Nucleus accumbens (tissue), 56 donors: ENCODE measurements at places on chromosomes 6 and 20.

DNA sequence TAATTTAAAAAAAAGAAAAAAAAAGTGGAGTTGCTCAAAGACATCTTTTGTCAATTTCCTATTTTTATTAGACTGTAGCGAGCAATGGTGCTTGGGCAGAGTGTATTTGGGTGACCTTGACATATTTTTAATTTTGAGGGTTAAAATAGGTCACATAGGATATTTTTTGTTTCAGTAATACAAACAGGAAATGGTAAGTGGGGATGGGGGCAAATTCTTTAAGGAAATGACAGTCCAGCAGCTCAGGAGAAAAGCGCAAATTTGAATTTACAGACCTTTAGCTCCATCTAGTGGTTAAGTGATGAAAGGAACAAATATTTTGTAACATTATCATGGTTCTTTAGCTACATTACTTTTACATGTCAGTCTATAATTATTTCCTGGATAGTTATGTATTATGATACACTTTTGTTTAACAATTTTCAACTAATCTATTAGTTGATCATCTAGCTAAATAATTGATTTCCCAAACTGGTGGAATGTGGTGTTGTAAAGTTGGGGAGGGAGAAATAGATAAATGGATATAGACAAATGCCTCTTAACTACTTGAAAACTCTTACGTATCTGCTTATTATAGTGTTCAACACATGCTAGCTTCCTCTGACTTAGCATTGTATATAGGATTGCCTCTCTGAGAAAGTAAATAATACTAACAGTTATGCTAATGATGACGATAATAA is 10.0 kb downstream of the CITED2 start:
- no peak for DNase-seq

GRCh38 chr20:52621401-52621800 is 350.8 kb upstream of the TSHZ2 start:
- no peak for DNase-seq

DNA sequence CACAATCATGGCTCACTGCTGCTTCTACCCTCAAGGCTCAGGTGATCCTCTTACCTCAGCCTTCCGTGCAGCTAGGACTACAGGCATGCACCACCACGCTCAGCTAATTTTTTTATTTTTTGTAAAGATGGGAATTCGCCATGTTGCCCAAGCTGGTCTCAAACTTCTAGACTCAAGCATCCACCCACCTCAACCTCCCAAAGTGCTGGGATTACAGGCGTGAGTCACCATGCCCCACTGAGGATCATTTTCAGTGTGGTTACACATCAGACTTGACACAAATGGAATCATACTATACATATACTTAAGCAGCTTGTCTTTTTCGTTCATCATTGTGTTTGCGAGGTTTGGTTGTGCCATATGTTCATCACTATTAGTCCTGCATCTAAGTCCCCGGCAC is 26.6 kb downstream of the ZC3H12D start:
- DNase-seq = no peak

- no peak for DNase-seq
Observed at GRCh38 chr20:37971561-37972127, 61.6 kb downstream of the TTI1 start.

GRCh38 chr20:46835418-46835817 is 59.2 kb upstream of the EYA2 start:
- DNase-seq = no peak

DNA sequence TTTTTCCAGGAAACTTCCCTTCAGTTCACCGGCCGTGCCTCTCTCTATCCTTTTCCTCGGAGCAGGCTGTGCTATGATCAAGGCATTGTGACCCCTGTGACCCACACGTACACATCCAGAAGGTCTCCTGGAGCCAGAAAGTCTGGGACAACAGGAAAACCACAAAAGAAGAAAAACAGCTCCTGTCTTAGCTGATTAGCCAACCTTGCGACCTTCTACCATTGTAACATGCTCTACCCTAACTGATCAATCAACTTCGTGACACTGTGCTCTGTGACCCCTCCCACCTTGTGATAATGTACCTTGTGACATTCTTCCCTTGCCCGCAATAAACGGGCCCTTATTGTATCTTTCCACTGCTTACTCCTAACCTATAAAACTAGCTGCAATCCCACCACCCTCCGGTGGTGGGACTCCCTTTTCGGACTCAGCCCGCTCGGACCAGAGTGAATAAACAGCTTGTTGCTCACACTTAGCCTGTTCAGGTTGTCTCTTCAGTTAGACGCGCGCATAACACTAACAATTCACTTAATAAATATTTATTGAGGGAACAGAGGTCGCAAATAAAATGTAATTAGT is 24.2 kb downstream of the ZNF311 start:
- DNase-seq = no peak

GRCh38 chr20:63664143-63664851 is 6.2 kb downstream of the RTEL1 start:
- no peak for DNase-seq

GRCh38 chr6:161226009-161226964 is 47.6 kb downstream of the AGPAT4 start:
- DNase-seq = no peak

DNA sequence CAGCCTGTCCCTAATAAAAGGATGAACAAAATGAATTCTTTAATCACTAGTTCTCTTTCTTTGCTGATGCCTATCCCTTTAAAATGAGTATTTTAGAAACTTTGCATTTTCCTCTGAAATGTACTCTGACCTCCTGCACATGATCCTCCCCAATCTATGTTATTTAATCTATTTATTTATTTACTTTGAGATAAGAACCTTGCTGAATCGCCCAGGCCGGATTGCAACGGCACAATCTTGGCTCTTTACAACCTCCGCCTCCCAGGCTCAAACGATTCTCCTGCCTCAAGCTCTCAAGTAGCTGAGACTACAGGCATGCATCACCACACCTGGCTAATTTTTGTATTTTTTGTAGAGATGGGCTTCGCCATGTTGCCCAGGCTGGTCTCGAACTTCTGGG is 27.9 kb downstream of the ADTRP start:
- no peak for DNase-seq

DNA sequence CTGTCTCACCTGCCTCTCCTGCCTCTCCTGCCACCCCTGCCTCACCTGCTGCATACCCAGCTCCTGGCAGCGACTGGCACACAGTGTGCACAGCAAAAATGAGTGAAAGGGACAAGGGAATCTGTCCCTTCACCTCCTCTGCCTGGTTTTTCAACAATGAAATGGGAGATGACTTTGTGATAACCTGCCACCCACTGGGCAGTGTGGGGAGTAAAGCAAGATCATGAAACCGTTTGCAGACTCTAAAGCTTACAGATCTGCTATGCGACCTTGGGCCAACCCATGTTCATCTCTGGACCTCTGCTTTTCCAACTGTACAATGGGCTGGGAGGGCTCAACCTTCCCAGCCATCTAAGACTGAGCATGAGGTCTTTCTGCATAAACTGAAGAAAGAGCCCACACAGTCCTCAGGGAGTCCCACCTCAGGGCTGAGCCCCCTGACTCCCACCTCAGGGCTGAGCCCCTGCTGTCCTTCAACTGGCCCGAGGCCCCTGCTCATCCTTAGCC is 81.1 kb downstream of the RIPOR3 start:
- no peak for DNase-seq

- DNase-seq = no peak
Observed at GRCh38 chr20:57079031-57080005, 187.1 kb downstream of the BMP7 start.

DNA sequence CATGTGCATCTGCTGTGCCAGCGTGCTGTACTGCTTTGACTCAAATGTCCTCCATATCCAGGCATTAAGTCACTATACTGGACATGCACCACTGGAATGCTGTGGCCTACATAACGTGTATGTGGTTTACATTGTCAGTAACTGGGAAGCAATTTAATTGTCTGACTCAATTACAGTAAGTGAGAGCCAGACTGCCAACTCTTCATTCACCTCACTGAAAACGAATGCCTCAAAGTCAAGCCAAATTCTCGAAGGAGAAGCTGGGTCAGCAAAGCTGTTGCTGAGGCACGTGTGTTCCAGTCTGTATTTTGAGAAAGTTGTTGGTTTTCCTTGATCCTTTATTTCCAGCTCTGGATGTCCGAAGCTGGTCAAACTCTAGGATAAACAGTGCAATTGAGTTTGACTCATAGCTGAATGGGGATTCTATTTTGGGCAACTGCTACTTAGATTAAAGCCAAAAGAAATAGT is 534.3 kb downstream of the COL12A1 start:
- DNase-seq = no peak

DNA sequence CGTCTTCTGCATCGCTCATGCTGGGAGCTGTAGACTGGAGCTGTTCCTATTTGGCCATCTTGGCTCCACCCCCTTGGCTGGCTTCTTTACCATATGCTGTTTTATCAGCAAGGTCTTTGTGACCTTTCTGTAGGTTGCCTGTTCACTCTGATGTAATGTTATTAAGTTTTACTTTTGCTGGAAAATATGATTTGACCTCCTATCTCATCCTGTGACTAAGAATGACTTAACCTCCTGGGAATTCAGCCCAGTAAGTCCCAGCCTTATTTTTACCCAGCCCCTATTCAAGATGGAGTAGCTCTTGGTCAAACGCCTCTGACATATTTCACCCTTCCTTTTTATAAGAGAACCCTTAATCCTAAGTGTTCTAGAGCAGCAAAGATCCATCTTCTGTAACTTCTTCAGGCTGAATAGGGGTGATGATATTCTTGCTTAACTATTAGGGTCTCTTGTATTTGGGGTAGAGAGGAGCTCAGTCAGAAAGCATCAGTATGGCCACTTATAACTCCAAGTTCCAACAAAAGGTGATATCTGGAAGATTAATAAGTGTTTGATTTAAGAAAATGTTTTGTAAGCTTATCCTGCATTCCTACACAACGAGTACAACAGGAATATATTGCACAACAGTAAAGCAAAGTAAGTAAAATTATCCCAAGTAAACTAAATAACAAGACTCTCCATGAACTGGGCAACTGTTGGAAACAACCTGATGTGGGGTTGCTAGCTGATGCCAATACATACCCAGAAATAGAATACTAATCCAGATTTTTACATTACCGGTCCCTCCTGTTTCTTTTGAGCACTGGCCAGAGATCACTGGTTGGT is 23.1 kb upstream of the HMGN3 start:
- DNase-seq = no peak

- DNase-seq = no peak
Observed at GRCh38 chr6:147942363-147942762, 400.3 kb upstream of the SASH1 start.

DNA sequence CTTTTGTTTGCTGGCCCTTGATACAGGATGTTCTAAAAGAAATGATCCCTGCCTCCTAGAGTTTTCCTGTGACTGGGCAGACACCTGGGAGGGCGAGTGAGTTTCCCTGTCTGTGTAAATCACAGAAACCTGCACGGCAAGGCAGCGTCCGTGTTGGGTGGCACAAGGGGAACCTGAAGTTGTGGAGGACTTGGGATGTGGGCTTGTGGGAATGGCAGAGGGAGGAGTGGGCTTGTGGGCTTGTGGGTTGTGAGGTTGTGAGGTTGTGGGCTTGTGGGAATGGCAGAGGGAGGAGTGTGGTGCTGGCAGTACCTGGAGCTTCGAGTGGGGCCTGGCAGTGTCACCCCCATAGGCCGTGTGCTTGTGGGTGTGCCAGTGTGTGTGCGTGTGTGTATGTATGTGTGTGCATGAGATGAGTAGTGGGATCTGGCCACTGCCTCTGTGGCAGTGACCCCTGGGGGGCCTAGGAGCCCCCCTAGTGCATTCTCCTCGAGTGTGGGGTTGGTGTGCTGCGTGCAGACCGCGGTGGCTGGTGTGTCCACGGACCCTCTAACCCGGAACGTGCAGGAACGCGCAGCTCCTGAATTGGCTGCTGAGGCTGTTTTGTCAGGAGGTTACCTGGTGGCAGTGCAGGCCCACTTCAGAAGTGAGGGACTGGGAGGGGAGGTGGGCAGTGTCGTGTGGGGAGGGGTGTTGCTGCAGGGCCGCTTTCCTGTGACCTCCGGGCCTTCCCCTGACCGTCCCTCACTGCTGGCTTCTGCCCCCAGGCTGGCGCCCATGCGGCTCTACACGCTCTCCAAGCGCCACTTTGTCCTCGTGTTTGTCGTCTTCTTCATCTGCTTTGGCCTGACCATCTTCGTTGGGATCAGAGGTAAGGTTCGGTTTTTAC is 13.0 kb downstream of the TMEM181 start:
- no peak for DNase-seq

DNA sequence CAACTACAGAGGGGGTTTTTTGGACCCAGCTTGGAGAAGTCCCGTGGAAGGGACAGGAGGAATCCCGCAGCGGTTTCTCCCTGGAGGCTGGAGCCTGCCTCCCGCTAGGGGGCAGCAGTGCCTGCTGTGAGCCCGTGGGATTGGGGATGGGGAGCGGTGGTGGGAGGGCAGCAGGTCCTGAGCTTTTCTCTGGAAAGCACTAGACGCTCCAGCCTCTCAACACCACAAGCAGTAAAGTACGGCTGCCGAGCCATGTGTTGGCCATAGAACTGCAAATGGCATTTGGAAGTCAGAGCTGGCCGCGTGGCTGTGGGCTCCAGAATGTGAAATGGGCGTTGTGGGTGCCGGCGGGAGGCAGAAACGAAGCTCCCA is 47.8 kb downstream of the GMPR start:
- peak; percentile 43 for DNase-seq

GRCh38 chr6:127439718-127440117 is 19.5 kb downstream of the KIAA0408 start:
- no peak for DNase-seq

DNA sequence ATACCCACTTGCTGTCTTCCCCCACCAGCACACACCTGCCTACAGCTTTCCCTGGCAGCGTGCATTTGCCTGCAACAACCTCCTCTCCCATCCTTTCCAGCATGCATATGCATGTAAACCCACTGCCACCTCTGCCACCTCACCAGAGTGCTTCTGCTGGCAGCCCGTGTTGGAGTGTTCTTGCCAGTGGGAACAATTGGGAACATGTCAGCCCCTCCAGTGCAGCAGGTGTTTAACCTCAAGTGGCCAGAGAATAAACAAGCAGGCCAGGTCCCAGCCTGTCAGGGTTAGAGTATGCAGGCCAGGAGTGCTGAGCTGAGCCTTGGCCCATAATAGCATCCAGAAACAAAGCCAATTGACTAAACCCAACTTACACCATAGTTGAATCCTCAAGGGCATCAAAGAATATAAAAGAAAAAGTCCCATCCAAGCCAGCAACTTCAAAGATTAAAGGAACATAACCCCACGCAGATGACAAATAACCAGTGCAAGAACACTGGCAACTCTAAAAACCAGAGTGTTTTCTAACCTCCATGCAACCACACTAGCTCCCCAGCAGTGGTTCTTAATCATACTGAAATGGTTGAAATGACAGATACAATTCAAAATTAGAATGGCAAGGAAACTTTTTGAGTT is 1212.1 kb upstream of the CITED2 start:
- no peak for DNase-seq

- no peak for DNase-seq
Observed at GRCh38 chr6:159214281-159214680, 45.1 kb downstream of the FNDC1 start.

- DNase-seq = no peak
Observed at GRCh38 chr20:25282034-25282781, 34.3 kb downstream of the PYGB start.
